Lung (tissue), 17 donors: ENCODE measurements at places on chromosomes 2 and 18. TPM values are rescaled to one million over a fixed set of nuclear protein-coding genes. Genes with fewer than 3 reads are reported as not detected.

The POU3F3 gene
- total RNA-seq, result not detected

The CRYGD gene
- not detected for total RNA-seq

The ALK gene
- 0.25 TPM for total RNA-seq

The SLC35F6 gene
- 49.9 TPM for total RNA-seq

DNA sequence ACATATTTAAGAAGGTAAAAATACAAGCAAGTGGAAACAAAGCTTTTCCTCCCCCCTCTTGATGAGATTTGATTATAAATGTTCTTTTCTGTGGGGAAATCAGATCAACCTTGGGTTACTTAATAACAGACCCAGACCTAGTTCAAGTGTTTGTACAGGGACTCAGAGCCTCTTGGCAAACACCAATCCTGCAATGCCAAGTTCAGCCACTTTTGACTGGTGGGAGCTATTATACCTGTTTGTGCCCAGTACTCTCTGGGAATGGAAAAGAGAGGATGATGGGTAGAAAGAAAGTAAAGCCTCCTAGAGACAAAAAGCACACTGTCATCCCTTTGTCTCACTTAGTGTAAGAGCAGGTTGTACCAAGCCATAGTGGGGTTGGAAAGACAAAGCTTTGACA is 63.8 kb upstream of the EPHA4 start:
- DNase-seq, result peak; percentile 25
- no peak overlapping the region for H3K27ac ChIP-seq
- no peaks in the 10 kb centered on the region for H3K4me1 ChIP-seq

DNA sequence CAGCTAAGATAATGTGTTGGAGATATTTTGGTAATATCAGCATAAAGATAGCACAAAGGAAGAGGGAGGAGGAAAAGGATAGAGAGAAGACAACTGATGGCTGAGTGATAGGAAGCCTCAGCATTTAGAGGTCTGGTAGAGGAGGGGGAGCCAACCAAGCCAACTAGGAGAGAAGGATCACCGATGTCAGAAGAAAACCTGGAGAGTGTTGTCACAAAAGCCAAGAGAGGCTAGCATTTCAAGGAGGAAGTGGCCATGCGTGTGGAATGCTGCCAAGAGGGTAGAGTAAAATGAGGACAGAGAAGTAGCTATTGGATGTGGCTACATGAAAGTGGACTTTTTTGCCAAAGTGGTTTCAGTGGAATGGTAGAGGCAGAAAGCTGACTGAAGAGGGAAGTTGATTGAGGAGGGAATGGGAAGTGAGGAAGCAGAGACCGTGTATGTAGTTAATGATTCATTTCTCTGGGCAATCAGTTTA is 34.3 kb downstream of the LCLAT1 start:
- H3K27me3 ChIP-seq, result no peaks in the 10 kb centered on the region
- DNase-seq, result no peak
- H3K4me1 ChIP-seq, result no peaks in the 10 kb centered on the region
- H3K36me3 ChIP-seq, result no peaks in the 10 kb centered on the region
- H3K4me3 ChIP-seq, result no peak overlapping the region

DNA sequence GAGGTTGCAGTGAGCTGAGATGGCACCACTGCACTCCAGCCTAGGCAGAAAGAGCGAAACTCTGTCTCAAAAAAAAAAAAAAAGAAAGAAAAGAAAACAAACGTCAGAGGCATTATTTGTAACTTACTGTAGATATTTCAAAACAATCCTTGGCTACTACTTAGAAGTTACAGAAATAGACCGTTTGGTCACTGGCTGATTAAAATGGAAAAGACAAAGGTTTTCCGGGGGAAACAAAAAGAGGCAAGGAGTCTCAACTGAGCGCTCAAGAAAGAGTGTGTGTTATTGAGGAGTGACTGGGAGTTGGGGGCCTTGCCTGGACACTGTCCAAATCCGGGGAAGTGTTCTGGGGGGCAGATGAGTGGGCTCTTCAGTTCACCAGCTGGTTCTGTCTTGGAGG is 47.6 kb downstream of the TEX44 start:
- H3K4me3 ChIP-seq, result no peak overlapping the region
- H3K36me3 ChIP-seq, result no peaks in the 10 kb centered on the region
- peak overlapping the region; percentile 93 for H3K27ac ChIP-seq
- H3K4me1 ChIP-seq, result peaks cover 18% of the 10 kb centered on the region

DNA sequence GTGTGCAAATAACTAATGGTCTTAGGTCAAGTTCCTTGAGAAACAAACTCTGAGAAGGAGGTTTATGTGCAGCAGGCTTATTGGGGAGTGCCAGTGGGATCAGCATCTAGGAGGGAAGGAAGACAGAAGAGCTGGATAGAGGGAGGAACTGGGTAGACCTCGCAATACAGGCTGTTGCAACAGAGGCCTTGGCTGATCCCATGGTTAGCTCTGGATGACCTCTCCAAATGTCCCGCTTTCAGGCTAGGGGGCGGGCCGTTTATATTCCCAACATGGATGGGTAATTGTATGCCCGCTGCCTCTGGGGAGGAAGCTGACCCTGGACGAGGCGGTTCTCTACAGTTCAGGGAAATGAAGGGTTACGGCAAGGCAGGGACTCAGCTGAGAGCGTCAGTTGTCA is 14.7 kb upstream of the CAPN13 start:
- no peaks in the 10 kb centered on the region for H3K27me3 ChIP-seq
- DNase-seq, result no peak

DNA sequence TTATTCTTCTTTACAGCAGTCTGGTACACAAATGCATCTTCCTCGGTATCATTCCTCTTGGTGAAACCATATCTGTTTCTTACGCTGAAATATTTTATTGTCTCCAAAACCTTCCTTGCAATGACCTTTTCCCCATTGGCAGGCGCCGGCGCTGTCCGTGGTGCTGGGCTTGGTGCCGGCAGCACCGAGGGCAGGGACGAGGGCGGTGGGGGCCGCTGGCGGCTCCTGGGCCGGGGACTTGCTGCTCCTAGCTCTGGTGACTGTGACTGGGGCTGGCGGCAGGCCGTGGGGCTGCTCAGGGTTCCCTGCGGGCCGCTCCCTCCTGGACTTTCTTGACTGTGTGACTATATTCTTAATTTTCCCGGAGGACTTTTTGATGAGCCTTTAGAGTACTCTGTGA is 72.5 kb downstream of the GPR39 start:
- H3K4me3 ChIP-seq, result no peak overlapping the region
- H3K27ac ChIP-seq, result no peak overlapping the region
- no peaks in the 10 kb centered on the region for H3K4me1 ChIP-seq
- no peaks in the 10 kb centered on the region for H3K27me3 ChIP-seq
- H3K36me3 ChIP-seq, result no peaks in the 10 kb centered on the region

- H3K36me3 ChIP-seq, result no peaks in the 10 kb centered on the region
- no peak overlapping the region for H3K4me3 ChIP-seq
- DNase-seq, result no peak
- H3K27me3 ChIP-seq, result no peaks in the 10 kb centered on the region
- peaks cover 20% of the 10 kb centered on the region for H3K4me1 ChIP-seq
Measured at GRCh38 chr2:240995041-240996021, 3.1 kb upstream of the SNED1 start.

- no peaks in the 10 kb centered on the region for H3K4me1 ChIP-seq
- H3K27me3 ChIP-seq, result no peaks in the 10 kb centered on the region
- no peak overlapping the region for H3K4me3 ChIP-seq
- peak; percentile 6 for DNase-seq
Measured at GRCh38 chr2:1676913-1677820, 67.1 kb downstream of the PXDN start.

DNA sequence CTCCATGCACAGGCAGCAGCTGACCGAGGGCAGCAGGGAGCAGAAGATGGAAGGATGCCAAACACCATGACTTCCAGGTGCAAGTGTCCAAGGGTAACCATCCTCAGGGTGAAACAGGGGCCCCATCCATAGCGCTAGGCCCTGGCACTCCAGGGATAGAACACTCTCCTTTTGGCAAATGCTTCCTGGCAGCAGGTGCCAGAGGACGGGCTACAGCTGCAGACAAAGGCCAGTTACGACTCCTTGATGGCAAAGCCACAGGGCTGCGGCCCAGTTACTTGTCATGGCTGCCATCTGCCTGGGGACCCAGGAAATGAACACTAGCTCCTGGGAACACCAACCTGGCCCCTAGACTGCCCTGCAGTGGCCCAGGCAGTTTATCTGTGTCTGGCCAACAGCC is 178.8 kb downstream of the TMEM163 start:
- no peak overlapping the region for H3K4me3 ChIP-seq
- DNase-seq, result no peak
- H3K36me3 ChIP-seq, result no peaks in the 10 kb centered on the region
- H3K4me1 ChIP-seq, result no peaks in the 10 kb centered on the region
- H3K27me3 ChIP-seq, result no peaks in the 10 kb centered on the region

GRCh38 chr2:45316576-45317338 is 294.3 kb downstream of the SRBD1 start:
- H3K4me1 ChIP-seq, result no peaks in the 10 kb centered on the region
- peaks cover 3% of the 10 kb centered on the region for H3K27me3 ChIP-seq

GRCh38 chr2:10164601-10165000 is 42.1 kb downstream of the RRM2 start:
- DNase-seq, result no peak
- no peaks in the 10 kb centered on the region for H3K27me3 ChIP-seq
- H3K4me1 ChIP-seq, result no peaks in the 10 kb centered on the region
- H3K4me3 ChIP-seq, result no peak overlapping the region
- H3K36me3 ChIP-seq, result no peaks in the 10 kb centered on the region

- no peak for DNase-seq
- no peaks in the 10 kb centered on the region for H3K4me1 ChIP-seq
- H3K4me3 ChIP-seq, result no peak overlapping the region
Measured at GRCh38 chr2:106859498-106859897, 26.5 kb downstream of the ST6GAL2 start.

DNA sequence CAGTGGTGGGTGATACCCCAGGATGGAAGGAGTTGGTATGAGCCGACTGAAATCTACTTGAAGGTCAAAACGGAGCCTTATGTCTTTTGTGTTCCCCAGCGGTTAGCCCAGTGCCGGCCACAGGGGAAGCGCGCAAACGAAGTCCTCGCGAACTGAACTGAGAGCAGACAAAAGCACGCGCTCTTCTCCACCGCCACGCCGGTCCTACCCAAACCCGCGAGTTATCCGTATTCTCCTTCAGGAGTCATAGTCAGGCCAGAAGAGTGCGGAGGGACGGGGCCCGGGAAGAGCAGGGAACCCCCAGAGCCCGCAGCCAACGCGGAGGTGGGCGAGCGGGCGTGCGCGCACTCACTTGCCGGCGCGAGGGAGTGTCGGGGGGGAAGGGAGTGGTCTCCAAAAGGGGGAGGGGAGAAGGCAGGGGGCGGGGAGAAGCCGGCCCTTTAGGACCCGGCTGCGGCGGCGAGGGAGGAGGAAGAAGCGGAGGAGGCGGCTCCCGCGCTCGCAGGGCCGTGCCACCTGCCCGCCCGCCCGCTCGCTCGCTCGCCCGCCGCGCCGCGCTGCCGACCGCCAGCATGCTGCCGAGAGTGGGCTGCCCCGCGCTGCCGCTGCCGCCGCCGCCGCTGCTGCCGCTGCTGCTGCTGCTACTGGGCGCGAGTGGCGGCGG is at the start of gene IGFBP2:
Gene IGFBP2, plus strand, starts transcription at position 469 of the 664 bp plus-strand sequence. Its CDS starts 104 bp downstream, at position 573.
- H3K27me3 ChIP-seq, result peaks cover 25% of the 10 kb centered on the region
- H3K36me3 ChIP-seq, result no peaks in the 10 kb centered on the region
- H3K4me3 ChIP-seq, result peak within 1 kb of the TSS; percentile 36
- no peak within 1 kb of the TSS for H3K27ac ChIP-seq
- H3K4me1 ChIP-seq, result no peaks in the 10 kb centered on the region
- DNase-seq, result peak; percentile 81

- no peak for DNase-seq
- H3K27me3 ChIP-seq, result no peaks in the 10 kb centered on the region
- H3K4me3 ChIP-seq, result no peak overlapping the region
Measured at GRCh38 chr2:1892529-1893250, 148.4 kb upstream of the PXDN start.

- H3K27me3 ChIP-seq, result no peaks in the 10 kb centered on the region
- no peak overlapping the region for H3K4me3 ChIP-seq
- no peaks in the 10 kb centered on the region for H3K4me1 ChIP-seq
- H3K27ac ChIP-seq, result no peak overlapping the region
- H3K36me3 ChIP-seq, result peaks cover 9% of the 10 kb centered on the region
Measured at GRCh38 chr2:27137322-27137935, 1.8 kb downstream of the PRR30 start.

DNA sequence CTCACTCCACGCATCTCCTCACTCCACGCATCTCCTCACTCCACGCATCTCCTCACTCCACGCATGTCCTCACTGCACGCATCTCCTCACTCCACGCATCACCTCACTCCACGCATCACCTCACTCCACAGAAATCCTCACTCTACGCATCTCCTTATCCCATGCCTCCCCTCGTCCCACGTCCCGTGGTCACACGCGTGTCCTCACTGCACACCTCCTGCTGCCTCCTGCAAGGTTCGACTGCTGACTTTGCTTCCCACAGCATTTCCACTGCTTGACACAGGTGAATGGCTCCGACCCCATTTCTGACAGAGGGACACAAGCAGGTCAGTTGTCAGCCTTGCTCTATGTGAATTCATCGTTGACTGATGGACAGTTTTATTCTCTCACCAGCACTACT is 103.0 kb downstream of the USP40 start:
- H3K4me3 ChIP-seq, result no peak overlapping the region
- H3K36me3 ChIP-seq, result peaks cover 39% of the 10 kb centered on the region
- no peaks in the 10 kb centered on the region for H3K27me3 ChIP-seq
- no peak for DNase-seq

DNA sequence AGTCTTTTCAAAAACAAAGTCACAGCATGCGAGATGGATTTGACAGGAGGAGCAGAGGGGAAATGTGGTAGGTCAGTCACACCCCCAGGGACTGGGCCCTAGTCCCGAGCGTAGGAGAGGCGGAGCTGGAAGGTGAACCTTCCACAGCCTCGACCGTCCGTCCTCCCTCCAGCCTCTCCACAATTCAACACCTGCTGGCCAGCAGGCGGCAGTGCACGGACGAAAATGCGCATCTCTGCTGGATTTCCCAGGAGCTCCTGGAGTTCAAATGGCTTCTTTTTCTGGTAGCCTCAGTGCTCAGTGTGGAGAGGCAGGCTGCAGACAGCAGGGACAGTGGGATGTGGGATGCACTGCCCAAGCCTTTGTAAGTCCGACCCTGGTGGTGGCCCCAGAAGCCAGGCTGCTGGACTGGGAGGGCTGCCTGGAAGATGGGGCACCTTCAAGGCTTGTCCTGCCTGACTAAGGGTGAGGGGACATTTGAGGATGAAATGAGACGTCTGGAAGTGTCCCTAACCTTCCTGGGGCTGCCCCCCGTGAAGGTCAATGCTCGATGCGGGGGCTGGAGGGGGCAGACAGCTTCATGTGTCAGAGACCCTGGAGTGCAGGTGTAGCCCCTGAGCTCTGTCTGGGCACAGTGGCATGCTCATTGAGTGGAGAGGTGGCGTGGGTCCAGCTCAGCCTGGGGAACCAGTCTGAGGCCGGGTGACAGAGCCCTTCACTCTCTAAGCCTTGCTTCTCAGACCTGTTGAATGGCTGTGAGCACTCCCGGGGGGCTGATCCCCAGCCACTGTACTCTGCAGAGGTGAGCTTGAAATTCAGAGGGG is 189.5 kb downstream of the TFCP2L1 start:
- H3K27ac ChIP-seq, result no peak overlapping the region
- no peaks in the 10 kb centered on the region for H3K27me3 ChIP-seq
- no peaks in the 10 kb centered on the region for H3K36me3 ChIP-seq
- no peaks in the 10 kb centered on the region for H3K4me1 ChIP-seq
- no peak overlapping the region for H3K4me3 ChIP-seq
- peak; percentile 76 for DNase-seq
